Stimulated activated CD4-positive, alpha-beta T cell treated with anti-CD3 and anti-CD28 coated beads, Interleukin-1b, Interleukin-23, amount 100 ng/mL, for 24 hours (primary cell): ENCODE measurements at places on chromosomes 1 and 21.
A peak's percentile ranks its signal among the peaks of the same experiment; 100 is the strongest.

GRCh38 chr1:94071976-94072375, 49.0 kb downstream of the ABCA4 start:
- no peak for DNase-seq

DNA sequence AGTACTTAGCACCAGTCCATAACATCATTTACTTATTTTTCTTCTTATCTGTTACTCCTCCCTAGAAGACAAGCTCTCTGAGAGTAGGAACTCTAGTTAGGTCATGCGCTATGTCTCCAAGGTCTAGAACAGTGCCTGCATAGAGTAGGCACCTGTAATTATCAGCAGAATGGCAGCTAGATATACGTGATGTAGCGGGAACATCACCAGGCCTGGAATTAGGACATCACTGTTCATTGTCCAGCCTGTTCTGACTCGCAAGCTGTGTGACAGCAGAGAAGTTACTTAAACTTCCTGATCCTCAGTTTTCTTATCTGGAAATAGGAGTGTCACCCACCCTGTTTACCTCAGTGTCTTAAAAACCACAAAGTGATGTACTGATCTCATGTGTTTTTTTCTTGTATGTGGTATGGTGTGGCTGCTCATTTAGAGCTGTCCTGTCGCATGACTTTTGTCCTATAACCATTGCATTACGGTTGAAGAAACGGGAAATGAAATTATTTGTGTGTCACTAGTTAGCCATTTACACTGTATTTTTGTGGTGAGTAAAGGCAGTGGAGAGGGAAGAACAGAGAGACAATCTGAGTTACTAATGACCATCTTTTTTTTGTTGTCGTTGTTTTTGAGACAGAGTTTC, 37.1 kb upstream of the EXO1 start:
- DNase-seq = no peak

GRCh38 chr1:23772049-23772853, 6.0 kb upstream of the PITHD1 start:
- peak; percentile 78 for DNase-seq

DNA sequence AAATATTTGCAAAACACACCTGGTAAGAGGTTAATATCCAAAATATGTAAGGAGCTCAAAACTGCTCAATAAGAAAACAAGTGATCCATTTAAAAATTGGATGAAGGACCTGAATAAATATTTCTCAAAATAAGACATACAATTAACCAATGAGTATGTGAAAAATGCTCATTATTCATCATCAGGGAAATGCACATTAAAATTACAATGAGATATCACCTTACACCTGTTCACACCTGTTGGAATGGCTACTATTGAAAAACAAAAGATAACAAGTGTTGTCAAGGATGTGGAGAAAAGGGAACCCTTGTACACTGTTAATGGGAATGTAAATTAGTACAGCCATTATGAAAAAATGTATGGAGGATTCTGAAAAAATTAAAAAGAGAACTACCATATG, 136.0 kb upstream of the GREM2 start:
- DNase-seq = no peak

DNA sequence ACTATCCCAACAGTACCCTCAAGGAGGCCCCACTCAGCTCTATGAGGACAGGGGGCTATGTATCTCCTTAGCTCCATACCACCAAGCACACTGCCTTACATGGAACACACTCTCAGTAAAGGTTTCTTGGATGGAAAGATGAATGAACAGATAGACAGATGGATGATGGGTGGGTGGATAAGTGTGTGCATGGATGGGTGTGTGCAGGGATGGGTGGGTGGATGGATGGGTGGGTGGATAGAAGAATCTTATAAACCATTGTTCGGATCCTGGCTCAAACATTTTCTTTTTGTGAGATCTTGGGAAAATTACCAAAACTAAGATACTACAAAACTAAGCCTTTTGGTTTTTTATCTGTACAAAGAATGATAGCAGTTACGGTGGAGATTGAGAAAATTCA, 111.0 kb upstream of the NFIA start:
- DNase-seq = no peak

GRCh38 chr1:57770772-57771171, 346.9 kb upstream of the DAB1 start:
- no peak for DNase-seq

DNA sequence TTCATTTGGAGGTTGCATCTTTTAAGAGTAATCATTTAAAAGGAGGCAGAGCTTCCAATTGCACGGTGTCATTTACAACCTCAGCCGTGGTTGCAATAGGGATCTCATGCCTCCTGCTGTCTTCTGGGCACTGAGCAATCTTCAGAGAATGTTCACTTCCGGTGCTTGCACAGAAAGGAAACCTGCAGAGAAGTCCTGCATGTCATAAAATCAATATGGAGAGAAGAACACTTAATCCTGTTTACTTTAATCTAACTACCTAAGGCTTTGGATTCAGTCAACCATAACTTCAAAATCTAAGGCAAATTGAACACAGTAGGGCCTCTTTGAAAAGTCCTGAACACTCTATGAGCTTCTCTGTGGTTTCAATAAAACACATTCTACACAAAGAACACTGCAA, 11.3 kb upstream of the MAP10 start:
- no peak for DNase-seq

DNA sequence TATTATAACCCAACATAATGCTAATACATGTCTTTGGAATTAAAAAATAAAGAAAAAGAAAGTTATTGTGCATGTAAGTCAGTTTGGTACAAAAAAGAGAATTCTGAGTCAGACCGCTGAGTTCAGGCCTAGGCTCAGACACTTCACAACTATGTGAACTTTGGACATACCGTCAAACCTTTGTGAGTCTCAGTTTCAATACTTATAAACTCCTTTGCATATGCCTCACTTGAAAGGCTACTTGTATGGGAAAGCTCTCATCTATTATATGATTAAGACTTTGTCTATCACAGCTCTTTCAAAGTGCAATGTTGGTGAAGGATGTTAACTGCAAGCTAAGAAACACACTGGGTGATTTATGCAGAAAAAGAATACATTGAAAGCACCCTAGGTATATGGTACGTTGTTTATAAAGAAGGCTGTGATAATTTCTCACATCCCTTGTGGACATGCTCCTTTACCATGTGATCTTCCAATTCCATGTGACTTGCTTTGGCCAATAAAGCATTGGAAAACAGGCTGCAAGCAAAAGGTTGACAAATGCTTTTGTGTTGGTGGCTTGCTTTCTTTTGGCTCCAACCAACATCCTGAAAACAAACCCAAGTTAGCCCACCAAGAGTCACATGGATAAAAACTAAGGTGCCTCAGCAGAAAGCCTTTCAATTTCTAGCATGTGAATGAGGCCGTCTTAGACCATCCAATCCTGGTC, 49.6 kb downstream of the INTS7 start:
- DNase-seq = no peak

- no peak for DNase-seq
Observed at GRCh38 chr1:212133319-212133718, 97.8 kb downstream of the DTL start.

GRCh38 chr1:42981255-42981805, 22.7 kb upstream of the SLC2A1 start:
- no peak for DNase-seq

- DNase-seq = no peak
Observed at GRCh38 chr1:247797518-247797917, 26.4 kb downstream of the OR14A16 start.

GRCh38 chr1:181139631-181140061, 51.1 kb downstream of the IER5 start:
- DNase-seq = no peak

DNA sequence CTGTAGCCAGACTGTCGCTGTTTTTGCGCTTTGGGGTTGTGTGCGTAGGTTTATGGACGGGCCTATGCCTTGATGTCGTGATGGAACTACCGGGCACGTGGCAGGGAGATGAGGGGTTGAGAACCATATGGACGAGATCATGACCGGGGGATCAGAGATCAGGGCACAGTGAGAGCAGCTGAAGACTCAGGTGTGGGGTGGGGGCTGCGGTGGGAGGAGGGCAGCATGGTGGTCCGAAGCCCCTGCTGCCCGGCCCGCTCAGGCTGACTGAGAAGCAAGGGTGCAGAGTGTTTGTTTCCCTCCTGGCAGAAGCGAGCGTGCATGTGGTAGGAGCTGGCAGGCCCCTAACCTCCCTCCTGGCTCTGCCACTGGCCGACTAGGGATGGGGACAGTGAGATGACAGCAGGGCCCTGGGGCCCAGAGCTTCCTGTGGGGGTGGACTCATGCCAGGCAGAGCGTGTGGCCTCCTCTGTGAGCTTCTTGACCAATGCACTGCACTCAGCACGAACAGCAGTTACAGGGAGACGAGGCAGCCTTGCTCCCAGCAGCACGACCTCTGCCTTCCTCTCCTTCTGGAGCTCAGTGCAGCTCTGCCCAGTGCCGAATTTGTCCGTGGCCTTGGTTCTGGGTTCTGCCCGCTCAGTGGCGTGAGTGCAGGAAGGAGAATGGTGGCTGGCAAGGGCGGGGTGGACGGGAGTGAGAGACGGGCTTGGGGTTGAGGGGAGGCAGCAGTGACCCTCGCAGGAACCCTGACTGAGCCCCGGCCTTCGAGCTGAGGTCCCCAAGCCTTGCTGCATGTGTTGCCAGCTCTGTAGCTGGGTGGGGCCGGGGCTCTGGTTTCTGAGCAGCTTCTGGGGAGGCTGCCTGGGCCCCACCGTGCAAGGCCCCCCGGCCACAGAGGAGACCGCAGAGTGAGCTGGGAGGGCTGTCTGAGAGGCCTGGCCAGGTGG, 22.2 kb upstream of the LRRC3 start:
- no peak for DNase-seq

DNA sequence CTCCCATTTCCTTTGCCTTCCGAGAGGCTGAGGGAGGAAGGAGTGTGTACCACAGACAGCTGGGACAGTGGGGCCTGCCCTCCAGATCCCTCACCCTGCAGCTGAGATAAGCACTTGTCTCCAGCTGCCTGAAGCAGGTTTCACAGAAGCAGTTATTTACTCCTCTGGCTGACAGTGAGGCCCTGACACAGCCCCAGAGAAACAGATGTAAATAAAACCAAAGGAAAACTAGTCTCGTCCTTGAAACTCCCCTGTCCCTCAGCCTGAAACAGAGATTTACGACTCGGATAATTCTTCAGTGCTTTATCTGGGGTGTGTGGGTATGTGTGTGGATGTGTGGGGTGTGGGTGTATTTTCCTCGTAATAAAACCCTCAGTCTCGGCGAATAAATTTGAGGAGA, 181.1 kb downstream of the IGSF21 start:
- DNase-seq = no peak

DNA sequence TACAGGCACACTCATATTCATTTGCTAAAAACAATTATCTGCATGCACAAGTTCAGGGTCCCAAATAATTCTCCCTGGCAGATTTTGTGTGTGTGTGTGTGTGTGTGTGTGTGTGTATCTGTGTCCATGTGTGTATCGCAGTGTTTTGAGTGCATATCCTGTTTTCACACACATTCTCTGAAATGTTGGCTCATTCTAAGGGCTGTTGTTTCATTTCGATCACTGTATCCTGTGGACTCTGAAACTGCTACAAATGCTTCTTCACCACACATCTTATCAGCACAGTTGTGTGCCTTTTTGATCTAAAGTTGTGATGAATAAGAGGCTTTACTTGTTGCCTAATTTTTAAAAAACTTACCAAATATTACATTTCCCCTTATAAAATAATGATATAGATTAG, 34.6 kb downstream of the NR5A2 start:
- no peak for DNase-seq

- no peak for DNase-seq
Observed at GRCh38 chr1:193729429-193729828, 543.0 kb upstream of the B3GALT2 start.

DNA sequence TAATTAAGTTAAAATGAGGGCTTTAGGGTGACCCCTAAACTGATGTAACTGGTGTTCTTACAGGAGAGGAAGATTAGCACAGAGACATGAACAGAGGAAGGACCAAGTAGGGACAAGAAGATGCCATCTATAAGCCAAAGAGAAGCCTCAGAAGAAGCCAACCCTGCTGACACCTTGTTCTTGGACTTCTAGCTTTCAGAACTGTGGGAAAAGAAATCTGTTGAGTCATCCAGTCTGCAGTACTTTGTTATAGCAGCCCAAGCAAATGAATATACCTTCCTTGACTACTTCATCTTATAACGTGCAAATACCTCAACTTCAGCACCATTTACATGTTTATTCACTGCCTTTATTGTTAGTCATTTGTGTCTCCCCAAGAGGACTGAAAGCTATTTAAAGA, 3.4 kb downstream of the ZBTB21 start:
- DNase-seq = no peak

DNA sequence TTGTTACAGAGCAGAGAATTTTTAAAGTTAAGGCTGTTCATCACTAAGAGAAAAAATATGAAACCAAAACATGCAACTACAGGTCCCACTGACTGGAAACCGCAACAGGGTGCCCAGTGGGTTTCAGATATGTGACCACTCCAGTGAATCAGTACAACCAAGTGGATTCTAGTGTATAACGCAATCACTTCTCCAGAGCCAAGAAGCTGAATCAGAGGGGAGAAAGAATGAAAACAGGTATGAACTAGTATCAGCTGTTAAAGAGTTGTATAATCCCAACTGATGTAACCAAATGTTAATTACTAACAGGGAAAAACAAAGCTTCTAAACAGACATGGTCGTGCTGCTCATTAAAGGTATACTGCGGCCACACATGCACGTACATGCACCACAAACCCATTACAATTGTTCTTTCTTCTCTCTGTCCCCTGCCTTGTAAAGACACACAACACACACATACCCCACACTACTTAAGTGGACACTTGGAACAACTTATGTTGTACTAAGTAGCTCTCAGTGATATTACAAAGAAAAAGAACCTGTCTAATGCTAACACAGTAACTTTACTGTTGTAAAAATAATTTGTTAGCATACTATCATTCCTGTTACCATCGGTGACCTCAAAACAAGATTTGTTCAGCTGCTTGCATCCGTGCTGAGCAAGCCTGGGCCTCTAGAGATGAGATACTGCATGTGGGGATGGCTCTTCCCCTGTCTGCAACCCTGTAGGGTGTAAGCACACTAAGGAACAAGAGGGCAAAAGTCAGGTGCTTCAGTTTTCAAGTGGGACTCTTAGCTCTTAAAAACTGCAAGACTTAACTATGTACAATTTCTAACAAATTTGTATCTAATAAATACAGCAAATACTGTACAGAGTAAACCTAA, 74.2 kb downstream of the PTPN14 start:
- DNase-seq = no peak

GRCh38 chr1:60924964-60925798, 157.2 kb upstream of the NFIA start:
- no peak for DNase-seq

DNA sequence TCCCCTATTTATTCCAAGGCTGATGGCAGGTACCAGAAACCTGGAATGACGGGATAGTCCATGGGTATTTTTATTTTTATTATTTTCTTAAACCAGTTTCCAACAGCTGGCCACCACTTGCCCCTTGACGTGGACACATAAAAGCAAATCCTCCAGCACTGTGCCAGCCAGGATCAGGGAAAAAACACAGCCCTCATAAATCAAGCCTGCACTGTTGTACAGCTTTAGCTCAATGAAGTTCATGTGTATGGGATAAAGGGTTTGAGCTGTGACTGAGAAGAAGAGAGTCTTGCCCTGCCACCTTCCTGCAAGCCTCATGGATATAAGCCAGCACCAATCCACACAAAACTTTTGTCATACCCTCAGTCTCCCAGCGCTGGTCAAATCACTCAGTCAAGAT, 303.8 kb upstream of the SPAG17 start:
- DNase-seq = no peak
